Left kidney (tissue), 8 donors: ENCODE measurements at places on chromosomes 16 and 17. TPM values are rescaled to one million over a fixed set of nuclear protein-coding genes. Genes with fewer than 3 reads are reported as not detected.
A peak's percentile ranks its signal among the peaks of the same experiment; 100 is the strongest.

SALL1 gene
- polyA plus RNA-seq, result 126 TPM

GRB7 gene
- polyA plus RNA-seq, result 38.8 TPM

CHP2 gene
- polyA plus RNA-seq, result 1.0 TPM

ABCC12 gene
- polyA plus RNA-seq, result 0.13 TPM

DNA sequence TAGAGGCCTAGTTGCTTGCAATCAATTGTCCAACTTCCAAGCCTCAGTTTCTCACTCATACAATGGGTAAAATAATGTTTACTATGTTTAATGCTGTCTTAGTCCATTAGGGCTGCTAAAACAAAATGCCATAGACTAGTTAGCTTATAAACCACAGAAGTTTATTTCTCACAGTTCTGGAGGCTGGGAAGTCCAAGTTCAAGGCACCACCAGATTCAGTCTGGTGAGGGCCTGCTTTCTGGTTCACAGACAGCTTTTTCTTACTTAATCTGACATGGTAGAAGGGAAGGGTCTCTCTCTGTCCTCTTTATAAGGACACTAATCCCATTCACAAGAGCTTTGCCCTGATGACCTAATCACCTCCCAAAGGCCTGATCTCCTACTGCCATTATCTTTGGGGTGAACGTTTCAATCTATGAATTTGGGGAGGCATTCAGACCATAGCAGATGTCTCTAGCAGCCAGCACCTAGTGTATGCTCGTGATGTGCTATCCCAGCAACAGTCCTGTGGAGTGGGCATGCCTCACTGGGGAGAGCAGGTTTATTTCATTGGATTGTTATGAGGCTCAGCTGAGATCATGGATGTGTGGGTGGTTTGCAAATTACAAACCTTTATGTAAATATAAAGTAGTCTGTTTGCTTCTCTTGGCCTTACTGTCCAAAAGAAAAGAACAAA lies 25.2 kb downstream of the YPEL2 start:
- no peak for DNase-seq

GRCh38 chr17:49994085-49995054 lies 654 bp downstream of the DLX3 start:
- DNase-seq, result no peak

DNA sequence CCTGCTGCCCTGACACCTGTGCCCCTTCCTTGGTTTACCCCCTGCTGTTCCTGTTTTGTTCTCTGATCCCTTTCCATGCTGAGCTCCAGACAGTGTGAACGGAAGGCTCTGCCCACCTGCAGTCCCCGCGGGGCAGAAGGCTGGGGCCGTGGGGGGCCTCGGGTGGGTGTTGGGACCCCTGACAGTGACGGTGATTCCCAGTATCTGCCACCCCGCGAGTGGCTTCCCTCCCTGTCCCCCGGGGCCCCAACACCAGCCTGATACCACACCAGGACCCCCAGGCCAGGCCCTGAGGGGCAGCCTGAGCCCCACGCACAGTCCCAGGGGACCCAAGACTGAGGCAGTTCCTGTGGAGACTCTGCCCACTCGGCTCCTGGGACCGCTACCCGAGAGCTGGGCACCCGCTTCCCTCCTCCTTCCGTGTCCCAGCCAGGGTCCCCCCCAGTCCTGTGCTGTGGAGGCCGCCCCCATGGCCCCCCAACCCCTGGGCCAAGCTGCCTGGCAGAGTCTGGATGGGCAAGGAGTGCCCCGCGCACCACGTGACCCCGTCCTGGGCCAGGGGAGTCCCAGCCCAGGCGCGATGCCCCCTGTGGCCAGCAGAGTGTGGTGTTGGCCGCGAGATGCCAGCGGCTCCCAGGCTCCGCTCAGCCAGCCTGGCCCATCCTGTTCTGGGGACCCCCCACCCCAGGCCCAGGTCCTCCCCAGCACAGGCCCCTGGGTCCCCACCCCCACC lies 10.0 kb upstream of the C1QTNF8 start:
- DNase-seq, result peak; percentile 67

GRCh38 chr17:76723812-76724211 lies 2.6 kb downstream of the JMJD6 start:
- no peak for DNase-seq

DNA sequence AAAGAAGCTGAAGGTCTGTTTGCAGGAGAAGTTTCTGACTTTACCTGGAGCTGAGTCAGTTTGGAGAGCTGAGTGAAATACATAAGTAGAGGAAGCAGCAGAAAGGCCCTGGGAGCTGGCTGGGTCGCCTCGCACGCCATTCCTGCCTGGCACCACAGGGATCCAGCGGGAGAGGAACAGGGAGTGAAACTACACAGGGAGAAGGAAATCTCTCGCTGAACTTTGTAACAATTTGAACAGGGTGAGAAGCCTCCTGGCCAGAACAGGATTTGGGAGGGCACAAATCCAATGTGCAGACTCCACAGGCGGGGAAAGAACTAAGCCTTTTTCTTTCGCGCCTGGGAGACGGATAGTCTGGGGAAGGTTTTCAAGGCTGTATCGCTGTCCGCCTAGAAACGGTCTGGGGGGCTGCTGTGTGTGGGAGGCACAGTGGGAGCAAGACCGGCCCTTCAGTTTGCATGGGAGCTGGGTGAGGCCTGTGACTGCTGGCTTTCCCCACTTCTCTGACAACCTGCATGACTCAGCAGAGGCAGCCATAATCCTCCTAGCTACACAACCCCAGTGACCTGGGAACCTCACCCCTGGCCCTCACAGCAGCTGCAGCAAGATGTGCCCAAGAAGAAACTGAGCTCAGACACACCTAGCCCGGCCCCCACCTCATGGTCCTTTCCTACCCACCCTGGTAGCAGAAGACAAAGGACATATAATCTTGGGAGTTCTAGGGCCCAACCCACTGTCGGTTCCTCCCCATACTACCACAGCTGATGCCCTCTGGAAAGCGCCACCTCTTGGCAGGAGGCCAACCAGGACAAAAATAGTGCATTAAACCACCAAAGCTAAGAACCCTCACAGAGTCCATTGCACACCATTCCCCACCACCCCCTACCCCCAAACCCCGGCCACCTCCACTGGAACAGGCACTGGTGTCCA lies 778.6 kb downstream of the KCNJ2 start:
- no peak for DNase-seq

- DNase-seq, result no peak
Measured at GRCh38 chr17:54950116-54950515, 18.3 kb downstream of the COX11 start.
